ENCODE measurements at places on chromosomes 5 and 9.

GRCh38 chr5:166991601-166992000 is 1299.8 kb upstream of the WWC1 start:
- no peak for DNase-seq

- DNase-seq = no peak
These were observed 263.6 kb upstream of the C9orf72 start for GRCh38 chr9:27836661-27837401.

GRCh38 chr9:93828331-93829097 is 126.6 kb downstream of the BARX1 start:
- no peak for DNase-seq

- DNase-seq = no peak
These were observed 547.2 kb downstream of the LRRC70 start for GRCh38 chr5:63125862-63126261.

DNA sequence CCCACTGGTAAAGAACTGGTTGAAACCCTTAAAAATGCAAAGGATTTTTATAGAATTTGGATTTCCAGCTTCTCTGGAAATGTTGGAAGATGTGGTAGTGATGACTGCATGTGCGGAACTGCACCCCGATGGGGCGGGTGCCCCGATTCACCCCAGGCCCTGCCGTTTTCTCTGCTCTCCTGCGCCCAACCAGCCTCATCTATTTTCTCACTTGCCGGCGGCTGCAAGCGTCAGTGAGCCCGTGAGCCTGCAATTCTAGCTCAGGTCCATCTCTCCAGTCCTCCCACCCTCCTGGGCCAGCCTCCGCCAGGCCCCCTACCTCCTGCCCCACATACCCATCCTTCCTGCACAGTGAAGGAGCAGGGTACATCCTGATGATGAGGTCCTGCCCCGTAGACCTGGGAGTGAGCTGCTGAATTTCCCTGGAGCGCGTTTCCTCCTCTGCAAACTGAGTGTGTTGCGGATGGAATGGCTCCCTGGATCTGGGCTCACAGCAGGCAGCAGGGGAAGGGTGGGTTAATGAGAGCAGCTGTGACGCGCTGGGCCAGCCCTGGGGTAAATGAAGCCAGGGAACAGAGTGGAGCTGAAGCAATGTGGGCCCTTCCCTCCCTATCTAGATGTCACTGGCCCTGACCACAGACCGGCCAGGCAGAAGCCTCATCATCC is 45.9 kb upstream of the PHYKPL start:
- no peak for DNase-seq

DNA sequence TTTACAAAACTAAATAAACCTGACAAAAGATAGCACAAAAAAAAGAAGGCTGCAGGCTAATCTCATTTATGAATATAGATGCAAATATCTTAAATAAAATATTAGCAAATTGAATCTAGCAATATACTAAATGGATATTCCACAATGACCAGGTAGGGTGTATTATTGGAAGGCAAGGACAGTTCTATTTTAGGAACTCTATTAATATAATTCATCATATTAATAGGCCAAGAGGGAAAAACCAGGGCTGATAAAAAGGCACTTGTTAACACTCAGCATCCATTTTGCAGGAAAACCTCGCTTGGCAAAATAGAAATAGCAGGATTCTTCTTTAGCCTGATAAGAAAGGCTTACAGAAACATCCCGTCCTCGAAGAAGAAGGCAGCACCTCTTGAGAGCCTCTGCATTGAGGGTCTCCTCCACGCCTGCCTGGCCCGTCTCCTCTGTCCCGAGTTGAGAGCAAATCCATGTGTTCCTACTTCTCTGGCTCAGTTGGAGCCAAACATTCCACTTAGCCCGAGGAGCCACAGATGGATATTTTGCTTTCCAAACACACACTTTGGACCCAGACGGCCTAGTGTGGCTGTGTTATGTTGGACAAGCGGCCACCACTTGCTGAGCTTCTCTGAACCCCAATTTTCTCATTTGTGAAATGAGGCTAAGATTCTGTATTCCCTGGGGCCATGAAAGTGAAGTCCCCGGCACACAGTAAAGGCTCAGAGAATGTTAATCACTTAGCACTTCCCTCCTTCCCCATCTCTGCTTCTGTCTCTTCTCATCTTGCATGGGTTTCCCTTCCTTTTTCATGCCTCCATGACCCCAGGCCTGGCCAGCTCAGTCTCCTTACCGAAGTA is 181.8 kb upstream of the MVB12B start:
- no peak for DNase-seq

- DNase-seq = no peak
These were observed 4.7 kb downstream of the DNAI1 start for GRCh38 chr9:34463098-34463900.

GRCh38 chr5:126864042-126864688 is 87.2 kb downstream of the LMNB1 start:
- no peak for DNase-seq

DNA sequence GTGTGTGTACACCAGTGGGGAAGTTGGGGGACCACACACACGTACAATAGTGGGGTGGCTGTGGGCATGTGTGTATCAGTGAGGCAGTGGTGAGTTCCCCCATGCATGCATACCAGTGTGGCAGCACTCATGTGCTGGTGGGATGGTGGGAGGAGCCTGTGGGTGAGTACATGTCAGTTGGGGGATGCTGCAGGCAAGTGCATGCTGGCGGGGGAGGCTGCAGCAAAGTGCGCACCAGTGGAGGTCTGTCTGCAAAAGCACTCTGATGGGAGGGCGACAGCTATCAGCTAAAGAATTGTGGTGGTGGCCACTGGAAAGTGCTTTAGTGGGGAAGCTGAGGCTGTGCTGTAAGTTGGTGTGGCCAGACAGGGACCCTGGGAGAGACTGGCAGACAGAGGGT is 418.8 kb downstream of the KIAA0825 start:
- DNase-seq = no peak

DNA sequence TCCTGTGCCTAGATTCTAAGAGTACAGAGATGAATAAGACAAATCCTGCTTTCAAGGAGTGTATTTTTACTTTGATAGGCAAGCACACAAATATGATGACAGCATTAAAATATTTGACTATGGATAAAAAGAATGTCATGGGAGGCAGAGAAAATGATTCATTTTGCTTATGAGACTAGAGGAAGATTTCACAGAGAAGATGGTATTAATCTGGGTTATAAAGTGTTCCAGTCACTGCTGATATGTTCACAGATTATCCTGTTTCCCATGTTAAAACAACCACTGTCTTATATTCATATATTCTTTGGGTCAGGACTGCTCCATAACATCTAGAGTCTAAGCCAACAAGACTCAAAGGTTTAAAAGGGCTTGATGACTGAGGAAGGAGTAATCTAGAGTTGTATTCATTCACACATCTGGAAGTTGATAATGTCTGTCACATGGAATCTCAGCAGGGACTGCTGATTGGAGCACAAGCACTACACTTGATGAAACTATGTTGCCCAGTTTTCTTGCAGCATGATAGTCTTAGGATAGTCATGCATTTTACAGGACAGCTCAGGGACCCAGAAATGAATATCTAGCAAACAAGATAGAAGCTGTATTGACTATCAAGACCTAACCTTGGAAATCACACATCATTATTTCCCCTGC is 79.3 kb downstream of the STARD4 start:
- DNase-seq = no peak

- DNase-seq = no peak
These were observed 16.8 kb upstream of the ANGPTL2 start for GRCh38 chr9:127139071-127139731.

DNA sequence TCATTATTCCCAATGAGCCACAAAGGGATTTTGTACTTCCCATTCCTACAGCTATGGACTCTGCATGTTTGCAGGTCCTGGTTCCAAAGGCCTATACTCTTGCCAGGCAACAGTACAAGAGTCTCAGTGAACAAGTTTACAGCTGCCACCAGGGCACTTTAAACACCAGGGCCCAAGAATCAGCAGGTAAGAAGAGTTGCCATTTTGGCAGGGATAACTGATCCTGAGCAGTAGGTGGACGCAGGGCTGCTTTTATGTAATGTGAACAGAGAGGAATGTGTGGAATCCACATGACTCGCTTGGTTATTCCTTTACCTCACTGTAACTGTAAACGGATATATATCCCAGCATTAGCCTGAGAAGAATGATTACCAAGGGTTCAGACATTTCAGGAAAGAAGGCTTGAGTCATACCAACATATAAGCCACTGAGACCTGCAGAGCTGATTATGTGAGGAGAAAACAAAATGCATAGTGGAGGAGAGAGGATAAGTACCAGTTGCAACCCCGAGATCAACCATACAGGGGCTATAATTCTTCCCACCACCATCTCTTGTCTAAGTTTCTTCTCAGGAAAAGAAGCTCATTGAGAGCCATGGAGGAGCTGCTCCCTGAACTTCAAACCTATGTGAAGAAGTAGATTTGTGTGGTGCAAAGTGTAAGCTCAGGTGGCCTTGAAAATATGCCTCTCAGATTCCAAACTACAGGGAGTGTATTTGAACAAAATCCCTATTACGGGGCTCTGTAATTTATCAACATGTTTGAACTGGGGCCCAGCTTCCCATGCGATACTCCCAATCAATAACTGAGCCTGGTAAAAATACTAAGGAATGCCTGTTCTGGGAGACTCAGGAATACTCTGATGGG is 24.6 kb downstream of the RAPGEF6 start:
- no peak for DNase-seq

Measured in activated CD8-positive, alpha-beta memory T cell treated with anti-CD3 and anti-CD28 coated beads for 1 hour (primary cell).